ENCODE measurements at places on chromosomes 7 and 10. TPM values are rescaled to one million over a fixed set of nuclear protein-coding genes. Genes with fewer than 3 reads are reported as not detected.

Gene IKZF1
- total RNA-seq = not detected

Gene DPP6
- not detected for total RNA-seq

Gene TFPI2
- 19.6 TPM for total RNA-seq

Gene DNAJC2
- 44.4 TPM for total RNA-seq

Gene TDRD1
- not detected for total RNA-seq

Gene GPR146
- 1.8 TPM for total RNA-seq

Gene UPK3BL2
- 24.7 TPM for total RNA-seq

Gene SSC4D
- total RNA-seq = 0.75 TPM

Gene STYXL1
- total RNA-seq = 40.4 TPM

Gene TFR2
- 0.04 TPM for total RNA-seq

Gene TRPV5
- 0.05 TPM for total RNA-seq

Gene ZNF775
- total RNA-seq = 3.8 TPM

Gene HOXA6
- 5.7 TPM for total RNA-seq

Gene ACHE
- not detected for total RNA-seq

Gene FEZF1
- total RNA-seq = 0.08 TPM

Gene MAGI2
- total RNA-seq = 3.5 TPM

Gene GIMAP4
- total RNA-seq = 0.15 TPM

Gene PGAM2
- 3.0 TPM for total RNA-seq

Gene RET
- not detected for total RNA-seq

Gene MALRD1
- 0.11 TPM for total RNA-seq

Gene STEAP2
- total RNA-seq = 0.64 TPM

Gene FAM241B
- total RNA-seq = 0.24 TPM

Gene GPR15LG
- not detected for total RNA-seq

Gene OR2A2
- total RNA-seq = not detected

Gene PLAU
- 0.90 TPM for total RNA-seq

Gene ZPBP
- total RNA-seq = not detected

Gene HYAL4
- 0.05 TPM for total RNA-seq

Gene SPRN
- not detected for total RNA-seq

Gene TET1
- total RNA-seq = 1.3 TPM

Gene INTS15
- 28.3 TPM for total RNA-seq

Gene COL26A1
- not detected for total RNA-seq

Gene GRID2IP
- total RNA-seq = not detected

Gene CACNB2
- total RNA-seq = 0.13 TPM

Gene NOLC1
- total RNA-seq = 132 TPM

Gene AS3MT
- 0.26 TPM for total RNA-seq

Gene ZNF212
- 12.2 TPM for total RNA-seq

Gene PON3
- total RNA-seq = not detected

Measured in A375 (cell line).